ENCODE measurements at places on chromosomes 6 and 20.

DNA sequence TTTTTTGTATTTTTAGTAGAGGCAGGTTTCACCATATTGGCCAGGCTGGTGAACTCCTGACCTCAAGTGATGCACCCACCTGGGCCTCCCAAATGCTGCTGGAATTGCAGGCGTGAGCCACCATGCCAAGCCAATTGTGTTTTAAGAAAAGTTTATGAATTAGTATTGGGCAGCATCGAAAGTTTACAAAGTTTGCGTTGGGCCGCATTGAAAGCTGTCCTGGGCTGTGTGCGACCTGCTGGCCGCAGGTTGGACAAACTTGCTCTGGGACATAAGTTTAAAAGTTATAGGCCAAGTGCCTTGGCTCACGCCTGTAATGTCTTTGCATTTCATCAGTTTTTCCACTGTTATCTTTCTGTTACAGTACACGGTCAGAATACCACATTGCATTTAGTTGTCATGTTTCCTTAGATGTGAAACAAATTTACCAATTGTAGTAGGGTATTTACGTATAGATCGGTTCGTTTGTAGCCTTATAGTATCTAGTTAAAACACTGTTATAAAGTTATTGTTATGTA is 39.5 kb downstream of the ASXL1 start:
- no peak for DNase-seq

DNA sequence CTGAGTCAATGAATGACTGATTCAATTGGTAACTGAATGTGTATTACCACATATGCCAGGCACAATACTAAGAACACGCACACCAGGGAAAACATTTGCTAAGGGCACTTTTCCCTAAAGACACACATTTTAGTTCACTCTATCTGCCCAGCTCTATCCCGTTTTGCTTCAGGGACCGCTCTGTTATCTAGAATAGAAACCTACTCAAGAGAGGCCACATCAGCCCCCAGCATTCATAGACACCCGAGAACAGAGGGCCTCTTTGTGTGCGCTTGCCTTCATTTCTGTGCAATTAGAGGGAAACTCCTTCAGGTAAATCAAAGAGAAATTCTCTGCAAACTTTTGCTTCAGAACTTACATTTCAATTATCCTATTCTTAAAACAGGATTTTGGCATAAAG is 50.3 kb downstream of the DZANK1 start:
- no peak for DNase-seq

DNA sequence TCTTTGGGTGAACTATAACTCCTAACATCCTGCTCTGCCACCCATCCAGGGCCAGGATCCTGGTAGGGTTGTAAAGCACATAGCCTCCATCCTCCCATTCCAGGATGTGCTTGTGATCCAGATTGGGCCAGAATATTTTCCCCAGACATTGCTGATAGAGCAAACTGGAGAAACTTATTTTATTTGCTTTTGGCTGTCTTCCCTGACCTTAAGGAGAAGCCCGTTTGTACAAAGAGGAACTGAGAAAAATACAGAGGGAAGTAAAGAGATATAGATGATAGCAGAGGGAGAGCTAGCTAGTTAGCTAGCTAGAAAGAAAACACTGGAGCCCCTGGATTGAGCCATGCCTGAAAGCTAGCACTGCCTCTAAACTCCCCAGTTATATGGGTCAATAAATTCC is 9.0 kb upstream of the HDAC2 start:
- no peak for DNase-seq

DNA sequence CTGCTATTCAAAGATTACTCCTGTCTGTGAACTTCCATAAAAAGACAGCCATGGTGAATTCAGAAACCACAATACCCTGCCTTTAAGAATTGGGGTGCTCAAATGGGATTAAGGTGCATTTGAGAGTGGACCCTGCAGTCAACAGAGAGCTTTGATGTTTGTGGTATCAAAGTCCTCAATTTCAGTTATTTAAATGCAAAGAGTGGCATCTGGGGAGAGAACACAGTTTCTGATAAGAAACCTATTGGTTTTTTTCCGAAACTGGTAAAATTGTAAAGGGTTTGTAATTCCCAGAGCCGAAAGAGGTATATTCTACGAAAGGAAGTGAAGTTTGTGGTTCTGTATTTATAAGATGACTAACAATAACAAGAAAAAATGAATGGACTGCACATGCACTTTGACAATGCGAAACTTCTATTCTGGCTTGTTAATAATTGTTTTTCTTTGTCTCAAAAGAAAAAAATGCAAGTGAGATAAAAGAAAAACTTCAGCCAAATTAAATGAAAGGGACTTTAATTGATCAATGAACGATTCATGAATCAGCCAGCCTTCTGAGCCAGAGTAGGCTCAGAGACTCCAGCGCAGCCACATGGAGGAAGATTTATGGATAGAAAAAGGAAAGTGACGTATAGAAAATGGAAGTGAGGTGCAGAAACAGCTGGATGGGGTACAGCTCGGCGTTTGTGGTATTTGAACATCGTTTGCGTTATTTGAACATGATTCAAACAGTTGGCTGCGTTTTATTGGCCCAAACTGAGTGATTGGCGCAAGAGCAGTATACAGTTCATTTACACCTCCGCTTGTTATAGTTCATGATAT is 70.5 kb upstream of the DUSP22 start:
- DNase-seq: no peak
